ENCODE measurements at places on chromosomes 4 and X.

- DNase-seq: no peak
These were observed 1.7 kb upstream of the PPP2R2C start for GRCh38 chr4:6474053-6474568.

DNA sequence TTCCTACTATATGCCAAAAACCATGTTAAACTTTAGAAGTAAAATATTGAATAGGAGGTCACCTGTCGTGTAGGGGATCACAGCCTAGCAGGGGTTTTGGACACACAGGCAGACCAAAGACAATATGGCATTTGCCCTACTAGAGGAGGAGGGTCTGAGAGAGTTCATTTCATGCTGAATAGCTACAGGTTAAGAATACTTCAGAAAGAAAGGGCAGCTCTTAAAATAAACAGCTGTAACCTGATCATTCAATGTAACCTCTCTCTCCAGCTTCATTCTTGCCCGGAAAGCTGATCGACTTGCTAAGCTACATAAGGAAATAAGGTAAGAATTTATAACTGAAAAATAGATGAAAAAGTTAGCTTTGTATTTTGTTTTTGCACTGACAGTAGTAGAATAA is 79.9 kb downstream of the MAOA start:
- DNase-seq: no peak

DNA sequence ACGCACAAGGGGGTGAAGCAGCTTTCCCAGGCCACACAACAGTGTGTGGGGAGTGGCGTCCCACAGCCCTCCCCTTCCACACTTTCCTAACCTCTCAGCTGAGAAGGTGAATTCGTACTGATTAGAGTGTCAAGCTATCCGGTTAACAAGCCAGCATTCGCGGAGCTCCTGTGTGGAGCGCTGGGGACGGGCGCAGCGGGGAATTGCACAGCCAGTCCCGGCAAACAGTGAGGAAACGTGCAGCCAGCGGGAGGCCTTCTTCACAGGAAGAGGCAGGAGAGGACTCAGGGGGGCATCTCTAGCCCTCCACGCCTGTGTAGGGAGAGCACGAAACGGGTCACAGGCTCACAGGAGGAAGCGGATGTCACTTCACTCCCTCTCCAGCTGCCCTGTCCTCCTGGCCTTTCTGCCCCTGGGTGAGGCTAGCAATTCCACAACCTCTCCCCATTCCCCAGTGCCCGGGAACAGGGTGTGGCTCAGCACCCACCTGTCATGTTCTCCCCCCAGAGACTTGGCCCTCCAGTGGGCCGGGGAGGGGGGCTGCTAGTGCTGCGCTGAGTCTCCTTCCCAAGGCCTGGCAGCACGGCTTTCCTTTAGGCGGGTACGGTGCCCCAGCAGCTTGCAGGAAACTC is 117.3 kb downstream of the CPZ start:
- no peak for DNase-seq

DNA sequence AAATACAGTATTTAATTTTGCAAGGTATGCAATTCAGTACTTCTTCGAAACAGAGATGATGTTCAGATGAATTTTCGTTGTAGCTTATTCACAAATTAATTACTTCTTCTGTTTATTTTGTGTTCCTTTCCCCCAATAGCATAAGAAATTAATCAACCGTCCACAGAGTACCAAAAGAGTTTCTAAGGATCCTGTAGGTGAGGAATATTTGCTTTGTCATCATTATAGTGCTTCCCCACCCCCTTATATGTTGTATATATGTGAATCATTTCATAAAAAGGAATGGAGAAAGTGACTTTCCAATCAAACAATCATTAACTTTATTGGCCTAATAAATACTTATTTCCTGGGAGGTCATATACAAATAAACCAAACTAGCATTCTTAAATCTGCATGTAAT is 57.6 kb downstream of the DTHD1 start:
- no peak for DNase-seq

GRCh38 chrX:2870650-2871049 is 41.9 kb downstream of the GYG2 start:
- DNase-seq: no peak

- DNase-seq: no peak
These were observed 53.1 kb upstream of the TMEM33 start for GRCh38 chr4:41881981-41882624.

- DNase-seq: no peak
These were observed 2.2 kb downstream of the TREX2 start for GRCh38 chrX:153443476-153444332.
